ENCODE measurements at places on chromosomes 7 and 10.

DNA sequence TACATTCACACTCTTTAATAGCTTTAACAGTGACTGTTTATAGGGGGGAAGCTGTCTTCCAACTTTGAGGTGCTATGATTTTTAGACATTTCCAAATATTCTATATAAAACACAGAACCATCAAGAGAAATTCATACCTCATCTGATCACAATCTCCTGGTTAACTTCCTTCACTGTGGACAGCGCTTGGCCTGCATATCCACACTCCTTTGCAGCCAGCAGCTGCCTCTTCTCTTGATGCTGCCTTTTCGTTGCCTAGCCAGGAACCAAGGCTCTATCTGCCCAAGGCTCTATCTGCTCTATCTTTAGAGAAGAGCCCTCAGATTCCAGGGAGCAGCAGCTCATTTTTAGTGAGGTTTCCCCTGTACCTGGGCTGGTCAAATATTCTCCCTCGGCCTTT is 252.0 kb downstream of the PTEN start:
- DNase-seq: no peak

DNA sequence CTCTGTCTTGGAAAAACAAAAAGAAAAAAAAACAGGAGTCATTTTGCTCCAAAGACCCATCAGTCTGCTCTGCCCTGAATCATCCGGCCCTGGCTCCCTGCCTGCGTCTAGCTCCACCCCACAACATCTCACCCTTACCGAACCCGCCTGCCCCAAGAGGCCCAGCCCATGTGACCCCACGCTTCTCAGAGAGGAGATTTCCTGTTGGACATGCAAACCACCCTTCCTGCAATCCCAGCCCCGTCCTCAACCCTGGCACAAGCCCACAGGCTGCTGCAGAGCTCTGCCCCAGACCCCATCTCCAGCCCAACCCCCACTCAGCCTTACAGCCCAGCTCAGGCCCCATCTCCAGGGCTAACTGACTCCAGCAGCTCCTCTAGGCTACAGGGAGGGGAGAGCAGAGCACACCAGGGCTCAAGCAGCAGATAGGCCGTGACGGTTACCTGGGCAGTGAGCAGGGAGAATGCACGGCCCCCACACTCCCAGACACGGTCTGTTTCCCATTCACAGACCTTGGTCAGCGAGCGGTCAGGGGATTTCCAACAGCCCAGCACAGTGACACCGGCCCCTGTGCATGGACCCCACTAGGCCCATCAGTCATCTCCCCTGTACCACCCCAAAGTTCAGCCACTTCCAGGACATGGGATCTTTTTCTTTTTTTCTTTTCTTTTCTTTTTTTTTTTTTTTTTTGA is 69.9 kb upstream of the GTF2I start:
- DNase-seq: no peak

DNA sequence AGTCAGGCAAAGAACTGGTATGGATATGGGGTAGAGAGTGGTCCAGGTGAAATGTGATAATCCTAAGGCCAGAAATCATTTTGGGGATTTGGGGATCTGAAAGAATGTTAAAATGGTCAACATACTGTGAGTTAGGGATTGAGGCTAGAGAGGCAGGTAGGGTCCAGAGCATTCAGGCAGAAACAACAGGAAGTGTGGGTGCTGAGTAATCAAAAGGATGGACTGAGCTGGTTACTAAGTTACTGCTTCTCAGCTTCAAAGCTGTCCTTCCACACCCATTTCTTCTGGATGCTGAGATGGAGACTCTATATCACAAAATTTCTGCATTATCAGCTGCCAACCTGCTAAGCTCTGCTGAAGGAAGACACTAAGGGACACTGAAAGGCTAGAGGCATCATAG is 30.6 kb upstream of the PRKCQ start:
- DNase-seq: no peak

DNA sequence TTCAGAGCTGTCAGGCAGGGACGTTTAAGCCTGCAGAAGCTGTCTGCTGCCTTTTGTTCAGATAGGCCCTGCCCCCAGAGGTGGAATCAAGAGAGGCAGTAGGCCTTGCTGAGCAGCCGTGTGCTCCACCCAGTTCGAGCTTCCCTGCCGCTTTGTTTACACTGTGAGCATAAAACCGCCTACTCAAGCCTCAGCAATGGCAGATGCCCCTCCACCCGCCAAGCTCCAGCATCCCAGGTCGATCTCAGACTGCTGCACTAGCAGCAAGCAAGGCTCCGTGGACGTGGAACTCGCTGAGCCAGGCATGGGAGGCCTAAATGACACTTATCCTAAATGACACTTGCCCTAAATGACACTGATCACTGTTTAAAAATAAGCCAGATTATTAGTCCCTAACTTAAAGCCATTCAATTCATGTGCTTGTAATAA is 6.8 kb upstream of the ASB15 start:
- no peak for DNase-seq

DNA sequence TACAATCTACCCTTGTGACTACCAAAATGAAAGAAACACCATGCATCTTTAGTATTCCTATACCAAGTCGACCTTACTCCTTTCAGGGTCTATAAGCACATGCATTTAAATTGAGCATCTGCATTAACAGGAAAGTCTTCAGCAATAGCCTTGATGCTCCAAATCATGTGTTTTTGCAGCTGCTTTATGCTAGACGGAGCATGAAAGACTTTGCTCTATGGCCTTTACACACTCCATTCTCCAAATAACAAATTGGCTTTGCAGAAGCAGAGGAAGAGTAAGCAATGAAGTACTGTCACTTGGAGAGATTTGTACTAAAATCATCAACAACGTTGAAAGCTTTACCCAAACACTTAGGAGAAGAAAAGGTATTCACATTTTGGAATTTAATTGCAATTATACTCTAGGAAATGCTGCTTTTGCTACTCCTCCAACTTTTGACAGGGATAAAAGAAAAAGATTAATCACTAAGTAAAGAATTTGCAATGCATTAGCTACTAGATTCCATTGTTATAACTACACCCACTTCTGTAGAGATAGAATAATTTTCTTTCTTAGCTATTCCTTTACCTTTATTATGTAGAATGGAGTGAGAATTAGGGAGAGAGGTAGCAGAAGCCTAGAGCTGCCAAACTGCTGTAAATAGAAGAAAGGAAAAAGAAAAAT is 131.8 kb downstream of the SEMA3E start:
- no peak for DNase-seq
